Effector memory CD8-positive, alpha-beta T cell (primary cell): ENCODE measurements at places on chromosomes 11 and 22.

DNA sequence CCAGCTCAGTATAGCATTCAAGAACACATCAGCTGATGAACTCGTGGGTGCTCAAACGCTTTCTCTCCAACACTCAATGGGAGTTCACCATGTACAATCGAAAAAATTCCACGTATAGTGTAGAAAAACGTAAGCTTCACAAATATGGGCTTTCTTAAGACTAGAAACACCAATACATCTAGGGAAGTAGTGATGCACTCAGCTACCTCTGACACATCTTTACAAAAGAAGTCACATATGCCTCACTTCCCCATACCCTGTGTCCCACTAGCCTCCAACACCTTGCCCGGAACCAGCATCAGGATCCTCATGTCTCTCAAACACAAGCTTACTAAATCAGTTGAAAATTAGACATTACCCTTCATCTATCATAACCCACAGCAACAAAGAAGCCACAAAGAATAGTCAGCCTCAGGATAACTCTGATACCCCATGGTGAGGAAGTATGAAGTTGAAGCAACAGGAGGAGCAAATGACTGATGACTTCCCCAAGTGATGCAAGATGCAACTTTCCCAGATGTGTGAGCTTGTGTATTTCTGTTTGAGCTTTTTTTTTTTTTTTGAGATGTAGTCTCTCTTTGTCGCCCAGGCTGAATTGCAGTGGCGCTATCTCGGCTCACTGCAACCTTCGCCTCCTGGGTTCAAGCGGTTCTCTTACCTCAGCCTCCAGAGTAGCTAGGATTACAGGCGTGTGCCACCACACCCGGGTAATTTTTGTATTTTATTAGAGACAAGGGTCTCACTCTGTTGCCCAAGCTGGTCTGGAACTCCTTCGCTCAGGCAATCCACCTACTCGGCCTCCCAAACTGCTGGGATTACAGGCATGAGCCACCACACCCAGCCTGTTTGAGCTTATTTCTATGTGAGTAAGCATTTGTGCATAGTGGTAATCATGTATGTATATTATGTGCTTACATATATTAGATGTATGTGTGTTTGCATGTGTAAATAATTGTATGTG is 8.5 kb upstream of the DENND5A start:
- no peak for DNase-seq

- no peak for DNase-seq
Observed at GRCh38 chr11:102879801-102880200, 5.0 kb upstream of the MMP12 start.

DNA sequence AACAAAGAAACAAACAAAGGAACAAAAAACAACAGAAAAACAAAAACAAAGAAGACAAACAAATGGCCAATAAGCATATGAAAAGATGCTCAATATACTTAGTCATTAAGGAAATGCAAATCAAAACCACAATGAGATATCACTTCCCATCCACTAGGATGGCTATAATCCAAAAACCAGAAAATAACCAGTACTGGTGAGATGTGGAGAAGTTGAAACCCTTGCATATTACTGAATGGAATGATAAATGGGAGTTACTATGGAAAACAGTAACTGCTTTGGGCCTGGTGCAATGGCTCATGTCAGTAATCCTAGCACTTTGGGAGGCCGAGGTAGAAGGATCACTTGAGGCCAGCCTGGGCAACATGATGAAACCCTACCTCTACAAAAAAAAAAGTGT is 44.9 kb upstream of the RBFOX2 start:
- no peak for DNase-seq

- DNase-seq: no peak
Observed at GRCh38 chr11:48129697-48130395, 86.8 kb upstream of the OR4B1 start.

DNA sequence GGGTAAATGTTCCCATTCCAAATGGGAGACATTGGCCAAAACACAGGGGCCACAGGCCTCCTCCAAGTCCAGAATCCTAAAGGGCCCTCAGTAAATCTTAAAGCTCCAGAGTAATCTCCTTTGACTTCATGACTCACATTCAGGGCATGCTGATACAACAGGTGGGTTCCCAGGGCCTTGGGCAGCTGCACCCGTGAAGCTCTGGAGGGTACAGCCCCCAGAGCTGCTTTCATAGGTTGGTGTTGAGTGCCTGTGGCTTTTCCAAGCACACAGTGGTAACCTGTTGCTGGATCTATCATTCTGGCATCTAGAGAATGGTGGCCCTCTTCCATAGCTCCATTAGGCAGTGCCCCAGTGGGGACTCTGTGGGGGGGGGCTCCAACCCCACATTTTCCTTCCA is 54.0 kb downstream of the NELL1 start:
- no peak for DNase-seq

GRCh38 chr11:114081641-114082414 is 22.3 kb downstream of the ZBTB16 start:
- no peak for DNase-seq

DNA sequence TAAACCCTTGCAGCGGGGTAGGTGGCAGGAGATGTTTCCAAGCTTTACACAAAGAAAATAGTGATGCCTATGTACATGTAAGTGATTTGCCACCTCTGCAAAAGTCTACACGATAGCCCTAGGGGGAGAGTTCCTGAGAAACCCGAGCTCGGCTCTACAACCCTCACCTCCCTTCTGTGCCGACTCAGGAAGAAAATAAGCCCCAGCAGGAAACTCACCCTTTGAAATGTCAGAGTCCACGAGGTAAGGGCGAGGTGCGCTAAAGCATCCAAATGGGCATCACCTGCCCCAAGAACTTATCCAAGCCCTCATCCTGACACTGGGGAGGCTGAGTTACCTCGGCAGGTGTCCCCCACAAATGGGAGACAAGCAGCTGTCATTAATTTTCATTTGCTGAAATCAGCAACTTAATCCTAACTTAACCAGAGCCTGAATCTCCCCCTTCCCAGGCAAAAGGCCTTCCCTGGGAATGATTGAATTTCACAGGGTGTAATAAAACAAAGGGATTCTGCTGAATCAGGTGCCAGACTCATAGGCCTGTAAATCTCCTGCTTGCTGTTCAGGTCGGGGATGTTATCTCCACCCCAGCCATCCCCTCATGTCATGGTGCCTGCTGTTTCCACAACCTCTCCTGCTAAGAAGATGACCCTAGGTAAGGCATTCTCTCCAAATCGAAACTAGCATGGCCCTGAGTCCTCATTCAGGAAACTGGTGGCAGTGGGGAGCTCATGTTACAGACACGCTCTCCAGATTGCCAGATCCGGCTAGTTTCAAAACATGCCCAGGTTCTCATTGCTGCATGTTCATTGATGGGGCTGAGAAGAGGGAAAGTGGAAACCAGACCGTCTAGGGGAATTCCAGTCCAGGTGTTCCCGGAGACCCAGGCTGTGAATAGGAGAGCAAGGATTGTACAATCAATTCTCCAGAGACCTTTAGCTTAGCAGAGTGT is 105.3 kb upstream of the KIRREL3 start:
- no peak for DNase-seq

- DNase-seq: no peak
Observed at GRCh38 chr22:47788461-47788860, 1026.0 kb downstream of the TBC1D22A start.

- DNase-seq: no peak
Observed at GRCh38 chr11:119594639-119595249, 134.3 kb downstream of the NECTIN1 start.

DNA sequence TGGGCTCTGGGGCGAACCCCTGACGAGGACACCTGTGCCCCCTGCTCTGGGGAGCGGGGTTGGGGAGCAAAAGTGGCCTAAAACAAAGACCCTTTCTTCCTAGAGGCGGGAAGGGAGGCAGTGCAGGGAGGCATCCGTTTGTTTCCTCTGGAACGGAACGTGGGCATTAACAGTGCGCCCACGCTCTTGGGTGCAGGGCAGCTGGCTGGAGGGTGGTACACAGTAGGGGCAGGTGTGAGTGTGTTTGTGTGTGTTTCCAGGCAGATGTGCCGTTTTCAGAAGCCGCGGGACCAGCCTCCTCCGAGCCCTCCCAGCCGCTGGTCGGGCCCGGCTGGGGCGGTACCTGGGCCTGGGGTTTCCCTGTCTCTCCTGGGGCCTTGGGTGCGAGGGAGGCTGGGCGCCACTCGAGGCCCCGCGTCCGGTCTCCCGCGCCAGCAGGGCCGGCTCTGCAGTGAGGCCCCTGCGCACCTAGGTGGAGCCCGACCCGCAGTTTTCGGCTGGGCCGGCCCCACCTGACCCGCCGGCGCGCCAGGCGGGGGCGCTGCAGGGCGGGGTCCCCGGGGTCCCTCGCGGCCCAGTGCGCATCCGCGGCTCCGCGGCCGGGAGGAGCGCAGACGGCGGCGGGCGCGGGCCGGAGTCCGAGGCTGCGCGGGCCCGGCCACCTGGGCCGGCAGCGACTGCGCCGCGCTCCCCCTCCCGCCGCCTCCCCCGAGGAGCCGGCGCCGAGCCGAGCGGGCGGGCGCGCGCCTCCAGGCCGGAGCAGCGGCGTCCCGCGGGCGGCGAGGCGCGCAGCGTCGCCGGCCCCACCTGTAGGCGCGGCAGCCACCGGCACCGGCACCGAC is 1252.7 kb downstream of the BRD1 start:
- no peak for DNase-seq

GRCh38 chr11:134476435-134477021 is 64.5 kb upstream of the B3GAT1 start:
- no peak for DNase-seq

GRCh38 chr11:126965331-126965730 is 35.2 kb downstream of the KIRREL3 start:
- no peak for DNase-seq
